Bronchial smooth muscle cell (primary cell): ENCODE measurements at places on chromosomes 3 and 15. TPM values are rescaled to one million over a fixed set of nuclear protein-coding genes. Genes with fewer than 3 reads are reported as not detected.

Gene DGKG
- total RNA-seq = 2.5 TPM in 1 of 2 replicates, not detected in the other

Gene SQOR
- total RNA-seq = 67.3 and 78.7 TPM in 2 replicates

Gene LRRC2
- total RNA-seq = under 0.01 and 0.47 TPM in 2 replicates

Gene DNAH12
- under 0.01 TPM in 2 replicates for total RNA-seq

Gene CPA3
- total RNA-seq = not detected in 2 replicates

Gene ADAMTSL3
- 0.09 and 0.32 TPM in 2 replicates for total RNA-seq

Gene MIX23
- 22.1 and 24.7 TPM in 2 replicates for total RNA-seq

Gene SCAANT1
- total RNA-seq = not detected in 2 replicates

Gene HAPLN3
- 1.9 and 2.4 TPM in 2 replicates for total RNA-seq

Gene TRIM59
- 5.8 and 16.1 TPM in 2 replicates for total RNA-seq

Gene TNK2
- 5.2 TPM in 2 replicates for total RNA-seq

Gene UNC13C
- not detected in 2 replicates for total RNA-seq

Gene CCK
- total RNA-seq = 3.9 and 43.5 TPM in 2 replicates

Gene TNFAIP8L3
- 30.9 and 80.4 TPM in 2 replicates for total RNA-seq

Gene ZDHHC23
- 0.43 and 1.1 TPM in 2 replicates for total RNA-seq

Gene ALDH1A2
- 1.4 and 1.6 TPM in 2 replicates for total RNA-seq

Gene C15orf62
- under 0.01 TPM in 1 of 2 replicates, not detected in the other for total RNA-seq

Gene AGBL1
- total RNA-seq = not detected in 2 replicates

Gene DUOXA2
- total RNA-seq = not detected in 2 replicates

Gene MYRIP
- total RNA-seq = 0.09 and 0.16 TPM in 2 replicates

Gene TMEM207
- total RNA-seq = not detected in 2 replicates

Gene MAP1A
- 42.0 and 53.7 TPM in 2 replicates for total RNA-seq

Gene ABHD2
- total RNA-seq = 39.6 and 86.7 TPM in 2 replicates

Gene SLITRK3
- total RNA-seq = not detected in 2 replicates

Gene TXNRD3
- 14.7 and 15.0 TPM in 2 replicates for total RNA-seq

Gene GOLGB1
- total RNA-seq = 40.4 and 67.1 TPM in 2 replicates

Gene RFTN1
- 59.6 and 94.0 TPM in 2 replicates for total RNA-seq

Gene LRRC31
- not detected in 2 replicates for total RNA-seq

Gene ABI3BP
- total RNA-seq = 3.5 and 12.0 TPM in 2 replicates

Gene CCR9
- total RNA-seq = not detected in 2 replicates

Gene KCNMB3
- total RNA-seq = 0.94 and 1.3 TPM in 2 replicates

Gene TMOD2
- 5.1 and 5.2 TPM in 2 replicates for total RNA-seq

Gene KLHDC8B
- 45.7 and 67.5 TPM in 2 replicates for total RNA-seq

Gene SH2D7
- total RNA-seq = not detected in 2 replicates

Gene GUCA1C
- not detected in 2 replicates for total RNA-seq

Gene ANKUB1
- not detected in 2 replicates for total RNA-seq

Gene PRR23C
- not detected in 2 replicates for total RNA-seq

Gene ARL14
- total RNA-seq = not detected in 2 replicates

Gene ATOSA
- total RNA-seq = 16.0 and 20.5 TPM in 2 replicates

Gene TF
- 0.32 and 1.6 TPM in 2 replicates for total RNA-seq

Gene NPTN
- total RNA-seq = 107 and 110 TPM in 2 replicates

Gene A4GNT
- not detected in 2 replicates for total RNA-seq

Gene CHRM5
- under 0.01 TPM in 1 of 2 replicates, not detected in the other for total RNA-seq

Gene C2CD4B
- total RNA-seq = not detected in 2 replicates

Gene GHRL
- total RNA-seq = not detected in 2 replicates

Gene LRRC57
- total RNA-seq = 7.8 and 8.8 TPM in 2 replicates
